ENCODE measurements at places on chromosomes 1 and 21.
A peak's percentile ranks its signal among the peaks of the same experiment; 100 is the strongest.

DNA sequence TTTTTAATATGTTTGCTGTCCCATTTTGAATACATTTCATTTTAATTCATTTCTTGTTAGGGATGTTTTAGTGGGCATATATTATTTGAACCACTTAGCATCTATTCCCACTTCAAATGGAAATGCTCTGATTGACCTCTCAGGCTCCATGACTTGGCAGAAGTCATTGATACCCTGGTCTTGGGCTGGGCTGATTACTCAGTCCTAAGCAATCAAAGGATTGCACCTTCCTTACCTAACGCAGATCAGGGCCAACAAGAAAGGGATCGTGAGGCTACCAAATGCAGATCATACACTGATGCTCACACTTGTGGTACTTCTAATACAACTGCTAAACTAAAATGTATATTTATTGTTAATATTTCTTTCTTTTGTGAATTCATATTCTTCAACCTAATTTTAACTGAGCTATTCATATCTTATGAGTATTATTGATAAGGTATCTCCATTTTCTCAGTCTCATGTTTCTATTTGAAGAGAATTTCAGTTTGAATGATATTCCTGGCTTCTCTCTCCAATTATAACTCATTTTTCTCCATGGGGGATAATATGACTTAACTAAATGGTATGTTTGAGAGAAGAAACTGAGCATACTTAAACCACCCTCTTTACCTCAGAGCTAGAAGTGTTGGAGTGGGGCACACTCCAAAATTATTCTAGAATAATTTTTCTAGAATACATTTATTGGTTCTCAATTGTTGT lies 615.5 kb upstream of the ADAMTS5 start:
- no peak for DNase-seq

DNA sequence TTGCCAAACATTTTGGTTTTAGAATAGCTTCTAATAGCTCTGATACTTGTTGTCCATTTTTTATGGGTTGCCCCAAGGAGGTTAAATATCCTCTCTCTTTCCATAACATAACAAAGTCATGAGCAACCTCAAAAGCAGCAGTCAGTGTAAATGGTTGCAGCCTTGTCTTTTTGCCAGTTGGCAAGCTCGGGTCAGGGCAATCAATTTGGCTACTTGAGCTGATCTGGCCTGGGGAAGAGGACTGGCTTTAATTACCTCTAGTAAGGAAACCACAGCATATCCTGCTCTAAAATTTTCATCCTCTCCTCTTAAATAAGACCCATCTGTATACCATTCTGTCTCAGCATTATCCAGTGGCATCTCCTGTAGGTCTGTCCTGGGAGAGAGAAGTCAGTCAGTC lies 21.2 kb upstream of the FMO4 start:
- DNase-seq = no peak

DNA sequence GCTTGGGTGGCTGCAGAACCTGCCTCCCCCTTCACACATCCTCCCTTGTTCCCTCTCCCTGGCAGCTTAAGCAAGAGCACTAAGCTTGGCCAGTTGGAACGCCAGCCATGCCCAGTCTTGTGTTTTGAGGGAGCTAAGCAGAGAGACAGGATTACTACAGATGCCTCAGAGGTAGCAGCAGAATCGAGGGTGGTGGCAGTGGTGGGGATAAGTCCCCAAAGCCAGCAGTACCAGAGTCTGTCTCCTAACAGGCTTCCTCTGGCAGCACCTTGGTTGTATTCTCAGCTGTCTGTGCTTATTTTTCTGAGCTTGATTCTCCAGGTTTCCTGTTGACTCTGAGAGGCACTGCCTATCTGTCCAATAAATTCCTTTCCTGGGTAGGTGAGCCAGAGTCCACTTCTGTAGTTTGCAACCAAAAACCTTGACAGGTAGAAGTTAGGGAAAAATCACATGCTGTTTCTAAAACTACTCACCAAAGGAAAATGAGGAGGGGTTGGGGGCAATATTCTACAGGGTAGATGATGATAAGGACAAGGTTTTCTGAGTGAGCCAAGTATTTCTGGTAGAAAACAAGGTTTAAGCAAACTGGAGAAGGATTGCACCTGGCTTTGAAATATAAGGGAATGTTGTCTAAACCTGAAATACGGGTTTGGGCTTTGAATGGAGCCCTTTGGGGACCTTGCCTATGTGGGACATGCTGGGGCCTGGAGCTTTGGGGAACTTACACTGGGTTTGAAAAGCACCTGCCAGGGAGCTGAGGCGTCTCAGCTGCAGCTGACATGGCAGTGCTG lies 100.8 kb downstream of the PBX1 start:
- no peak for DNase-seq

- no peak for DNase-seq
Measured at GRCh38 chr1:10812387-10812915, 16.0 kb upstream of the CASZ1 start.

DNA sequence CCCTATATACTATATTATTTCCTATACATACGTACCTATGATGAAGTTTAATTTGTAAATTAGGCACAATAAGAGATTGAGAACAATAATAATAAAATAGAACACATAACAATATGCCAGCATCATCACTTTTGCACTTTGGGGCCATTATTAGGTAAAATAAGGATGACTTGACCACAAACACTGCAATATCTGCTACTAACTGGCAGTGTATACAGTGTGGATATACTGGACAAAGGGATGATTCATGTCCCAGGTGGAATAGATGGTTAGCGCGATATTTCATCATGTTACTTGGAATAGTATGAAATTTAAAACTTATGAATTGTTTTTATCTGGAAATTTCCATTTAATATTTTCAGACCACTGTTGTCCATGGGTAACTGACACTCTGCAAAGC lies 35.4 kb upstream of the TXLNA start:
- no peak for DNase-seq

DNA sequence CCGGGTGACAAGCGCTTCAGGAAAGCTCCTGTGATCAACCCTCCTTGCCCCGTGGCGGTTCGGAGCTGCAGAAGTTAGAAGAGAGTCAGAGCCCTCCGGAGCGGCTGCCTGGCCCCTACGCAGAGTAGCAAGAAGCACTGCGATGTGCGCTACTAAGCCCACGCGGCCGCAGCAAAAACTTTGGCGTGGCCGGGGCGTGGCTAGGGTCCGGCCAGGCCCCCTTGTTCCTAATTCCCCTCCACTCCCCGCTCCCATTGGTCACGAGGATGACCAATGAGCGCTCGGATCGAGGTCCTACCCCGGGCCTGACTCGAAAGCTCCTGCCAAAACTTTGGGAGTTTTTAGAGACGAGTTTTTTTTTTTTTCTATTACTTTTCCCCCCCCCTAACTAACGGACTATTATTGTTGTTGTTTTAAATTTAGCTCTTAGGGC lies at the start of gene HLX:
HLX (plus strand) TSS at position 368 of the 433 bp plus-strand sequence. CDS start 415 bp downstream, outside the sequence.
- DNase-seq = peak; percentile 35

GRCh38 chr21:44815852-44816628 lies 1.8 kb downstream of the SUMO3 start:
- no peak for DNase-seq

DNA sequence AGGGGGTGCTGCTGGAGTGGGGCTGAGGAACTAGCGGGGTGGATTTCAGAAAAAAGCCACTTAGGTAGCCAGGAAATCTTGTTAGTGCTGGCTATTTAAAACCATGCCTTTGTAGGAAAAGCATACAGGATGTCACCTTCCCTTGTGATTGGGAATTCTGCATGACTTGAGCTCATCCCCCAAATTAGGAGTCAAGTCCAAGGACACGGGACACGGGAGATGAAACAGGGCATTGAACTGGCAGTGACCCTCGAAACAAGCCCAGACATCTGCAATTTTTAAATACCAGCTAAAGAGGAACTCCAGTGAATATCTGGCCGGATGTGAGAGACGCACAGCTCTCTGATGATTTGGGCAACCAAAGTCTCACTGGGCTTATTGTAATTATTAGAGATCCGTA lies 32.8 kb downstream of the C2CD2 start:
- DNase-seq = no peak

DNA sequence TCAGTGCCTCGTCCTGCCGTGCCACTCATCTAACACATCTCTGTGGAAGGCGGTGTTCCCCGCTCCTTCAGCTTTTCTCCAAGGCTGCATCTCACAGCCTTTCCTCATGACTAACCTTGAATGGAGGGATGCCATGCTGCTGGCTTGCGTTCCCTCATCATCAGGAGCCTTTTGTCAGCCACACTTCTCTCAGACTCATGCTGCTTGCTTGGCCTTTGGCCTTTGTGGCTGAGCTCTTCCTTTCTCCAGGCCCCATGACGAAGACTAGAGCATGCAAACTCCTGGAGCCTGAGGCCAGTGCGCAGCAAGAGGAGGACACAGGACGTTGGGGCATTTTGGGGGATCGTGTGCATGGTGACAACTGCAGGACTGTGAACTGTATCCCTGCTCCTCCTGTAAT lies 70.8 kb downstream of the SYT2 start:
- no peak for DNase-seq

GRCh38 chr1:225689882-225690459 lies 37.0 kb upstream of the ENAH start:
- DNase-seq = no peak

GRCh38 chr1:181088079-181089016 lies at the start of gene IER5:
Gene IER5 (plus strand): TSS chr1:181088700. CDS start chr1:181088903, 203 bp downstream.
- DNase-seq = peak; percentile 98

DNA sequence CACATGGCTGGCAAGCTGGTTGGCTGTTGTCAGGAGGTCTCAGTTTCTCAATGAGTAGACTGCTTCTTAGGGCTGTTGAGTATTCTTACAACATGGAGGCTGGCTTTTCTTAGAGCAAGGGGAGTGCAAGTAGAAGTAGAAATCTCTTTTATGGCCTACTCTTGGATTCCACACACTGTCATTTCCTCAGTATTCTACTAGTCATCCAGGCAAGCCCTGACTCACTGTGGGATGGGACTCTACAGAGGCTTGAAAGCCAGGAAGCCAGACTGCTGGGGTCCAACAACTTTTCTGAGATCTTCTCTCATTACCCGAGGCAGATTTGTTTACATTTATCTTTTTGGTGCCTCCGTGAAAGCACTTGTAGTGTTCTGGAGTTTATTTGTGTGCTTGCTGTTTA lies 196.2 kb upstream of the APP start:
- no peak for DNase-seq

GRCh38 chr1:104408268-104408667 lies 658.6 kb downstream of the AMY1C start:
- no peak for DNase-seq

DNA sequence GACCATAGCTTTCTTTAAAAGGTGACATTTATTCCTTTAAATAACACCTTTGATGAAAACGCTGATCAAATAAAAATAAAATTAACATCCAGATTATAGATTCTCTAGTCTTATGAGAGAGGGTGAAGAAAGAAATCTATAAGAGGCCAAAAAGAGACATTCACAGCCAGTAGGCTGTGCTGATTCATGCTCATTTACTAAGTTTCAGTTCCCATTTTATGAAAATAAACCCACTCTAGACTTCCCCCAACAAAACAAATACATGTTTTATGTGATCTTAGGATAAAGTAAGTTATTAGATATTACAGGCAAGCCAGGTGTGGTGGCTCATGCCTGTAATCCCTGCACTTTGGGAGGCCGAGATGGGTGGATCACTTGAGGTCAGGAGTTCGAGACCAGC lies 21.1 kb downstream of the ESRRG start:
- no peak for DNase-seq

DNA sequence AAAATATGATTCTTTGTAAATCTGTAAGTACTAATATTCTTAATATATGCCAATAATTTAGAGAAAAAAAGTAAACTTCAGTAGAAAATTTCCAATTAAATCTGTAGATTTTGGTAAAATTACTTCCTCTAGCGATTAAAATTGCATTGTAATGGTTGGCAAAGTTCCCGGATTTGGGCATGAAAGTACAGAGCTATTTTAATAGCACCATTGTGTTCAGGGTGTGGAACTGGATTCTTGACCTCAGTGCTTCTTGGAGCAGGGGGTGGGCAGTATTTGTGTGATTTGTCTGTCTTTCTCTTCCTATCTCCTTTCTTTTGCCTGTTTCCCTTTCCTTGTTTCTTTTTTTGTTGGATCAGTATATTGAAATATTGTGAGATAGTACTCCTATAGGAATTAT lies 72.1 kb downstream of the DNM3 start:
- no peak for DNase-seq

GRCh38 chr1:8437347-8437746 lies 119.4 kb downstream of the SLC45A1 start:
- DNase-seq = no peak

GRCh38 chr1:54298284-54299033 lies 98.5 kb downstream of the MRPL37 start:
- no peak for DNase-seq

DNA sequence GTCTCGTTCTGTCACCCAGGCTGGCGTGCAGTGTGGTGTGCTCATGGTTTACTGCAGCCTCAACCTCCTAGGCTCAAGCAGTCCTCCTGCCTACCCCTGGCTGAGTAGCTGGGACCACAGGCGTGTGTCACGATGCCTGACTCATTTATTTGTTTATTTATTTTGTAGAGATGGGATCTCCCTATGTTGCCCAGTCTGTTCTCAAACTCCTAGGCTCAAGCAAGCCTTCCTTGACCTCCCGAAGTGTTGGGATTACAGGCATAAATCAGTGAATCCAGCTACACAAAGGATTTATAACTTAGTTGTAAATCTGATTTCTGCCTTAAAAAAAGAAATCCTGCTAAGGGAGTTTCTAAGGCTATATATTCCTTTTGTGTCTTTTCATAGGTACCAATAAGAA lies 30.5 kb upstream of the ZNF496 start:
- DNase-seq = no peak

- DNase-seq = no peak
Measured at GRCh38 chr1:207711285-207711684, 40.6 kb upstream of the CD46 start.

DNA sequence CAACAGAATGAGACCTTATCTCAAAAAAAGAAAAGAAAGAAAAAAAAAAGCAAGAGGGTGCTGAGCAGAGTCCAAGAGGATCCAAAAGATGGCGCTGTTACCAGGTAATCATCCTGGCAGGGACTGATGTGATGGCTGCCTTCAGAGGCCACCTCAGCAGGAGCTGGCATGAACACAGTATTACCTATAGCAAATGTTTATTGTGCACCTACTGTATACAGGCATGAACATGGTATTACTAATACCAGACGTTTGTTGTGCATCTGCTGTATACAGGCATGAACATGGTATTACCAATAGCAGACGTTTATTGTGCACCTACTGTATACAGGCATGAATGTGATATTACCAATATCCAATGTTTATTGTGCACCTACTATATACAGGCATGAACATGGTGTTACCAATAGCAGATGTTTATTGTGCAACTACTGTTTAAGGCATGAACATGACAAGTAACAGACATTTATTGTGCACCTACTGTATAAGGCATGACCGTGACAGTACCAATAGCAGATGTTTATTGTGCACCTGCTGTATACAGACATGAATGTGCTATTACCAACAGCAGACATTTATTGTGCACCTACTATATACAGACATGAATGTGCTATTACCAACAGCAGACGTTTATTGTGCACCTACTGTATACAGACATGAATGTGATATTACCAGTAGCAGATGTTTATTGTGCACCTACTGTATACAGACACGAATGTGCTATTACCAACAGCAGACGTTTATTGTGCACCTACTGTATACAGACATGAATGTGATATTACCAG lies 115.1 kb upstream of the TMEM51 start:
- no peak for DNase-seq
